ENCODE measurements at places on chromosomes 1 and 21. TPM values are rescaled to one million over a fixed set of nuclear protein-coding genes. Genes with fewer than 3 reads are reported as not detected.

GRCh38 chr1:219324629-219325367 lies 151.1 kb downstream of the LYPLAL1 start:
- no peaks in the 10 kb centered on the region for H3K4me1 ChIP-seq
- DNase-seq = no peak
- no peak overlapping the region for H3K4me3 ChIP-seq
- no peak overlapping the region for H3K27ac ChIP-seq
- no peaks in the 10 kb centered on the region for H3K36me3 ChIP-seq

- H3K27ac ChIP-seq = no peak overlapping the region
- no peaks in the 10 kb centered on the region for H3K27me3 ChIP-seq
- H3K4me3 ChIP-seq = no peak overlapping the region
- DNase-seq = no peak
Measured at GRCh38 chr1:101653482-101653946, 343.2 kb downstream of the OLFM3 start.

DNA sequence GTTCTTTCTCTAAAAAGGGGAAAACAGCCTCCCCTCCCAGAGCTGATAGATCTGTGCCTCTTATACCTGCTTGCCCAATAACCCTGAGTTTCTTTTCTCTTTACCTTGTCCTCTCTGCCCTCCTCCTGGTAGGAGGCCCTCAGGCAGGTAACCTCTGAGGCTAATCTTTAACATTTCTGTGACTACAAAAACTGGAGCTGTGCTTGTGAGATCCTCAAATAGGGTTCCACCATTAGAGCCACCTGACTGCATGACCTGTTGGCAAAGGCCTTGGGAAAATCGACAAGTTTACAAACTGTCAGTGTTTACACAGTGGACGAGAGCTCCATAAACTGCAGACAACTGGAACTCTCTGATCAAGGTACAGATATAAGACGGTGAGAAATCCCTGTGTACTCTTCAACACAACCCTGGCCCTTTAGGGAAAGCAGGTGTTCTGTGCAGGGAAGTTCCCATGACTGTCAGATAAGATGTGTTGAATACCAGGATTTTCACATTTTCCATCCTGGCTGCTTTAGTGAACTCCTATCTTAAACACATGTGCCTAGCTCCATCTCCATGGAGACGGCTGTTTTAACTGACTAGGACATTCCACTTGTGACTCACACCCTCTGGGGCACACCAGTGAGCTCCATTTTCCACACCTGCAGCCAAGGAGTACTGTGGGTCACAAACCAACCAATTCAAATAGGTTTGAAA lies 38.3 kb downstream of the ECE1 start:
- no peaks in the 10 kb centered on the region for H3K4me1 ChIP-seq
- H3K4me3 ChIP-seq = no peak overlapping the region
- DNase-seq = no peak
- H3K27ac ChIP-seq = no peak overlapping the region
- no peaks in the 10 kb centered on the region for H3K36me3 ChIP-seq
- H3K27me3 ChIP-seq = no peaks in the 10 kb centered on the region

GRCh38 chr1:243765676-243766075 lies 84.4 kb downstream of the AKT3 start:
- no peak overlapping the region for H3K4me3 ChIP-seq
- H3K4me1 ChIP-seq = peaks cover 5% of the 10 kb centered on the region
- H3K27me3 ChIP-seq = no peaks in the 10 kb centered on the region

GRCh38 chr1:219517031-219517430 lies 95.9 kb downstream of the ZC3H11B start:
- no peaks in the 10 kb centered on the region for H3K4me1 ChIP-seq
- no peak for DNase-seq

- no peak overlapping the region for H3K4me3 ChIP-seq
- DNase-seq = no peak
- no peaks in the 10 kb centered on the region for H3K36me3 ChIP-seq
Measured at GRCh38 chr1:240491796-240492195, 120.2 kb downstream of the GREM2 start.

- DNase-seq = no peak
- H3K4me3 ChIP-seq = no peak overlapping the region
- no peaks in the 10 kb centered on the region for H3K4me1 ChIP-seq
- H3K27ac ChIP-seq = no peak overlapping the region
- H3K27me3 ChIP-seq = no peaks in the 10 kb centered on the region
Measured at GRCh38 chr1:40352126-40352525, 21.4 kb upstream of the SMAP2 start.

- peak overlapping the region; percentile 42 for H3K27ac ChIP-seq
- no peak overlapping the region for H3K4me3 ChIP-seq
- peaks cover 37% of the 10 kb centered on the region for H3K4me1 ChIP-seq
- H3K36me3 ChIP-seq = peaks cover 43% of the 10 kb centered on the region
Measured at GRCh38 chr1:167695756-167696561, 25.8 kb upstream of the MPZL1 start.

- no peak overlapping the region for H3K27ac ChIP-seq
- H3K36me3 ChIP-seq = no peaks in the 10 kb centered on the region
- H3K27me3 ChIP-seq = no peaks in the 10 kb centered on the region
- DNase-seq = no peak
- no peak overlapping the region for H3K4me3 ChIP-seq
Measured at GRCh38 chr1:94616506-94616905, 74.9 kb upstream of the F3 start.

DNA sequence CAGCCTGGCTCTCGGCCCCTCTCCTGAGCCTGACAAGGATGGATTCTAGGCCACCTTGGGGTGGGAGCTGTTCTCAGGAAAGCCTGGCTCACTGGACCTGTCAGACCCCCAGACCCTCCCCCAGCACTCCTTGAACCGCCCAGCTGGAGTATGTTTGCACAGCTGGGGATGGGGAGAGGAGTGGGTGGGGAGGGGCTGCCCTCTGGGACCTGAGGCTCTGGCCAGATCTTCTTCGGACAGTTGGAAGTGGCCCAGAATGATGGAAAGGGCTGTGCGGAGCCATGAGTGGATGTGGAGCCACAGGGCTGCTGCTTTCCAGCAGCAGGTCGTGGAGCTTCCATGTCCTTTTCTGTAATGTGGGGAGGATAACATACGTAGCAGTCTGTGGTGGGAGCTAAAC lies 43.0 kb upstream of the TRABD2B start:
- H3K36me3 ChIP-seq = no peaks in the 10 kb centered on the region
- no peaks in the 10 kb centered on the region for H3K27me3 ChIP-seq
- DNase-seq = no peak

- H3K27ac ChIP-seq = no peak overlapping the region
- H3K36me3 ChIP-seq = no peaks in the 10 kb centered on the region
- no peaks in the 10 kb centered on the region for H3K4me1 ChIP-seq
- H3K27me3 ChIP-seq = no peaks in the 10 kb centered on the region
Measured at GRCh38 chr1:3698660-3699408, 46.5 kb downstream of the TP73 start.

- H3K4me1 ChIP-seq = peaks cover 4% of the 10 kb centered on the region
- H3K27me3 ChIP-seq = no peaks in the 10 kb centered on the region
- peak overlapping the region; percentile 24 for H3K27ac ChIP-seq
- no peak for DNase-seq
- no peak overlapping the region for H3K4me3 ChIP-seq
Measured at GRCh38 chr1:207077470-207078377, 10.9 kb upstream of the C4BPB start.

DNA sequence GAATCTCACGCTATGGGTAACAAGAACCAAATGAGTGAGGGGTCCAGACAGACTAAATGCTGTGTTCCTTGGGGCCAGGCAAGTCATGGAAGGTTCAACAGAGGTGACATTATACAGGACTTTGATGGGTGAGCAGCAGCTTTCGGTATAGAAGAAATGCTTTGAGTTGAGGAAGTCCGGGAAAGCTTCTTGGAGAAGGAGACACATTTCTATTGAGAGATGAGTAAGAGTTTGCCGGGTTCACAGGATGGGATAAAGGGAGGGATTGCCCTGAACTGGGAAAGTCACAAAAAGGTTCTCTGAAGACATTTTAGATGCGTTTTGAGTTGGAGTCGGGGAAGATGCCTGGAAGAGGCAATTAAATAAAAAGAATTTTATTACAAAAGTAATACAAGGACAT lies 580 bp upstream of the AZIN2 start:
- H3K27ac ChIP-seq = no peak overlapping the region
- no peaks in the 10 kb centered on the region for H3K36me3 ChIP-seq
- DNase-seq = no peak
- H3K4me1 ChIP-seq = peaks cover 6% of the 10 kb centered on the region
- H3K27me3 ChIP-seq = no peaks in the 10 kb centered on the region

DNA sequence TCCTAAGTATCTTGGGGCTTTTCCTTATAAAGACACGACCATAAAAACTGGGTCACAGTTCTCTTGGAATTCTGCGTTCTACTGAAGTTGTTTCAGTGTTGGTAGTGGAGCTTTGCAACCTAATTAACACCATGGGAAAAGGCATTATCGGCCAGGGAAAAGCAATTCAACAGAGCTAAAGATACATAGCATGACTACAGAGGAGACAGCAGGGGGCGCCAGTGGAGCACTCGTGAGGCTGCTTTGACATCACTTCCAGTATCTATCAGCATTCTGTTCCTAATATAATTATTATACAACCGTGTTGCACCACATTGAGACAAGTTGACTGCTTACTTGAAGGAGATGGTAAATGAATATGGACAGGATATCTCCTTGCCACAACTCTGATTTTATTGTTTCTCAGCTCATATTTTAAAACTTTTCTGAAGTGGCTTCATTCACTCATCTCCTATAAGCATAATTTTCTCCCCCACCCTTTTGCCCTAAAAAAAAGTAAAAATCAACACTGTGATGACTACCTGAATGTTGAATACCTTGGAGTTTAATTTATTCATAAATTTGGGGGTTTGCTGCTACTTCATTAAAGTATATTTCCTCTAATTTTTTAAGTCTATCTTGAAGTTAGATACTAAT lies 39.4 kb downstream of the ZP4 start:
- no peak overlapping the region for H3K4me3 ChIP-seq
- peak; percentile 16 for DNase-seq
- H3K27me3 ChIP-seq = no peaks in the 10 kb centered on the region
- no peaks in the 10 kb centered on the region for H3K4me1 ChIP-seq
- no peak overlapping the region for H3K27ac ChIP-seq
- H3K36me3 ChIP-seq = no peaks in the 10 kb centered on the region

DNA sequence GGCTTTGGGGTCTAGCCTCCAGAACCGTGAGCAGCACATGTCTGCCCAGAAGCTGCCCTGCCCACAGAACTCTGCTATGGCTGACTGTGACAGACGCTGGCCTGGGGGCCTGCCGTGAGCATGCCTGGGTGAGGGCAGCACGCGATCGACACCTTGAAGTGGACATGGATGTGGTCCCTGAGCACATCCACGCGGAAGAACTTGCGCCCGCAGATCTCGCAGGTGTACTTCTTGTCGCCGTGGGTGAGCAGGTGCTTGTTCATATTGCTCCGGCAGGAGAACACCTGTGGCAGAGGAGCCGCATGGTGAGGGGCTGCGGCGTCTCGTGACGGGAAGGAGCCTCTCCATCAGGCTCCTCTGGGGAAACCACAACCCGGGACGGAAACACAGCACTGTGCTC lies 56.0 kb downstream of the PRDM15 start:
- H3K4me1 ChIP-seq = no peaks in the 10 kb centered on the region
- H3K36me3 ChIP-seq = peaks cover 68% of the 10 kb centered on the region
- no peak overlapping the region for H3K27ac ChIP-seq
- DNase-seq = no peak
- no peak overlapping the region for H3K4me3 ChIP-seq

DNA sequence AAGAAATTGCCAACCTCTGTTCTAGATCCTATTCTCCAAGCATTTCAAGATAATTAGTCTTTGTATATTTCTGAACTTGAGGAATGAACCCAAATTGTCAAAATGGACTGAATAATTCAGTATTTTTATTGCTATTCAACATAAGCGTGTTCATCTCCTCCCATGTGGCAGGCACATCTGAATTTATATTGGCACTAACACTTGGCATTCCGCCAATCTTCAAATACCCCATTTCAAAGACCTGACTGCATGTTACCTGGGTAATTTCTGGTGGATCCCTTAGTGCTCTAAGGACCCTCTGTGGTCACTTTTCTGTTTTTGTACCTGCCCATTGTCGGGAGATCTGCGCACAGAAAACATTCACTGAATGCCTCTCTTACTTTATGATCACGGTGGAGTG lies 66.6 kb downstream of the BACE2 start:
- H3K36me3 ChIP-seq = no peaks in the 10 kb centered on the region
- no peak for DNase-seq
- H3K4me1 ChIP-seq = no peaks in the 10 kb centered on the region
- no peak overlapping the region for H3K4me3 ChIP-seq

DNA sequence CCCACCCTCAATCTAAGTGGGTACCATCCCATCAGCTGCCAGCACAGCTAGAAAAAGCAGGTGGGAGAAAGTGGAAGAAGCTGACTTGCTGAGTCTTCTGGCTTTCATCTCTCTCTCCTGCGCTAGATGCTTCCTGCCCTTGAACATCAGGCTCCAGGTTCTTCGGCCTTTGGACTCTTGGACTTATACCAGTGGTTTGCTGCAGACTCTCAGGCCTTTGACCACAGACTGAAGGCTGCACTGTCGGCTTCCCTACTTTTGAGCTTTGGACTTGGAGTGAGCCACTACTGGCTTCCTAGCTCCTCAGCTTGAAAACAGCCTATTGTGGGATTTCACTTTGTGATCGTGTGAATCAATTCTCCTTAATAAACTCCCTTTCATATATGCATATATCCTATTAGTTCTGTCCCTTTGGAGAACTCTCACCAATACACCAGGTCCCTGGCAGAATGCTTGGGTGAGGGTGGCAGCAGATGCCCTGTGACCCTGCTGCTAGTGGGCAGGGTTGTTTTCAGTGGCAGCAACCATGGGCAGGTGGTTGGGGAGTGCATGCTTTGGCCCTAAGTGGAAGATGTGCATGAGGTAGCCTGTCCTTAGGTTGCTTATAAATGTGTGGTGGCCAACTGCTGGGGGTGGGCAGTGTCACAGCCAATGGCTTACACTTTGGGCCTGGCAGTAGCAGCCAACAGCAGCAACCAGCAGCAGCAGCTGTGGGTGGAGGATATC lies 10.8 kb upstream of the ADAM30 start:
- H3K36me3 ChIP-seq = no peaks in the 10 kb centered on the region
- DNase-seq = no peak
- H3K4me3 ChIP-seq = no peak overlapping the region
- no peak overlapping the region for H3K27ac ChIP-seq

- H3K27me3 ChIP-seq = no peaks in the 10 kb centered on the region
- no peak for DNase-seq
- H3K36me3 ChIP-seq = peaks cover 11% of the 10 kb centered on the region
- no peak overlapping the region for H3K27ac ChIP-seq
- no peaks in the 10 kb centered on the region for H3K4me1 ChIP-seq
- H3K4me3 ChIP-seq = no peak overlapping the region
Measured at GRCh38 chr21:42903817-42904216, 10.7 kb downstream of the NDUFV3 start.

- peaks cover 23% of the 10 kb centered on the region for H3K4me1 ChIP-seq
- no peak for DNase-seq
- peak overlapping the region; percentile 92 for H3K27ac ChIP-seq
Measured at GRCh38 chr1:97918961-97919360, 1.9 kb downstream of the DPYD start.

Gene ASPM
- 0.03 TPM for polyA plus RNA-seq

Gene COP1
- polyA plus RNA-seq = 30.6 TPM

Gene KLF17
- polyA plus RNA-seq = not detected

Gene CRNN
- polyA plus RNA-seq = 0.30 TPM

Gene SLAMF9
- not detected for polyA plus RNA-seq

Gene CD164L2
- polyA plus RNA-seq = not detected

Gene CD53
- polyA plus RNA-seq = 2.1 TPM

Gene LRRC52
- 1.2 TPM for polyA plus RNA-seq

Gene RASSF5
- 2.8 TPM for polyA plus RNA-seq

All from psoas muscle (tissue), 8 donors.